ENCODE measurements at places on chromosomes 5 and 9. TPM values are rescaled to one million over a fixed set of nuclear protein-coding genes. Genes with fewer than 3 reads are reported as not detected.

Gene PLPPR1
- 3.2 TPM for total RNA-seq

Gene BTNL9
- total RNA-seq: 0.39 TPM

Gene SIT1
- total RNA-seq: not detected

Gene HACD4
- total RNA-seq: 2.4 TPM

Gene RAPGEF6
- 23.4 TPM for total RNA-seq

Gene TXNDC8
- total RNA-seq: not detected

Gene KCNN2
- 15.4 TPM for total RNA-seq

Gene ARL10
- total RNA-seq: 23.4 TPM

Gene ANKRD31
- 0.45 TPM for total RNA-seq

Gene NPR2
- 23.3 TPM for total RNA-seq

Gene MLANA
- total RNA-seq: 12.1 TPM

Gene TGFBI
- total RNA-seq: 302 TPM

Gene SLC6A18
- total RNA-seq: 0.48 TPM

Gene ARHGEF37
- total RNA-seq: 7.1 TPM

Gene PAPPA
- 11.0 TPM for total RNA-seq

Gene MAMDC2
- 4.0 TPM for total RNA-seq

Gene ENTREP1
- total RNA-seq: 3.0 TPM

Gene C9
- total RNA-seq: not detected

Gene CD72
- 1.5 TPM for total RNA-seq

Gene UAP1L1
- 5.4 TPM for total RNA-seq

Gene TPPP
- 3.6 TPM for total RNA-seq

Gene SLC45A2
- 2.1 TPM for total RNA-seq

Gene CAMK2A
- total RNA-seq: 0.26 TPM

Gene PCDHGA10
- total RNA-seq: 9.8 TPM

Gene GABRB2
- total RNA-seq: 2.5 TPM

Gene FCN2
- not detected for total RNA-seq

Gene SCGB3A2
- 1.4 TPM for total RNA-seq

Gene TEX48
- not detected for total RNA-seq

Gene UCK1
- total RNA-seq: 36.8 TPM

Gene OTULINL
- total RNA-seq: 11.4 TPM

Gene IL5
- total RNA-seq: not detected

Gene BTNL8
- total RNA-seq: 0.87 TPM

Gene CSF1R
- 1.6 TPM for total RNA-seq

Gene PRSS3
- total RNA-seq: 0.86 TPM

Gene SEMA6A
- 84.2 TPM for total RNA-seq

Gene PPP3R2
- total RNA-seq: 0.22 TPM

Gene GPR150
- total RNA-seq: not detected

Gene PHF19
- total RNA-seq: 39.6 TPM

Gene ISL1
- total RNA-seq: 39.4 TPM

Gene SHOC1
- total RNA-seq: not detected

Gene CYLC2
- total RNA-seq: not detected

Gene KCNV2
- total RNA-seq: not detected

Gene PCDHA13
- 5.1 TPM for total RNA-seq

Gene PCBD2
- 10.4 TPM for total RNA-seq

Gene CARTPT
- 0.43 TPM for total RNA-seq

Gene TIGD6
- 4.9 TPM for total RNA-seq

Gene SLC34A1
- 0.12 TPM for total RNA-seq

All from type B pancreatic cell (in vitro differentiated cells).